Progenitor cell of endocrine pancreas (in vitro differentiated cells): ENCODE measurements at places on chromosomes 1 and 21. TPM values are rescaled to one million over a fixed set of nuclear protein-coding genes. Genes with fewer than 3 reads are reported as not detected.

GRCh38 chr21:34922479-34922878 is 126.6 kb downstream of the RUNX1 start:
- no peak for DNase-seq

The GBP6 gene
- total RNA-seq, result not detected in 2 replicates

- DNase-seq, result no peak
Measured at GRCh38 chr1:177927021-177927596, 42.7 kb downstream of the SEC16B start.

DNA sequence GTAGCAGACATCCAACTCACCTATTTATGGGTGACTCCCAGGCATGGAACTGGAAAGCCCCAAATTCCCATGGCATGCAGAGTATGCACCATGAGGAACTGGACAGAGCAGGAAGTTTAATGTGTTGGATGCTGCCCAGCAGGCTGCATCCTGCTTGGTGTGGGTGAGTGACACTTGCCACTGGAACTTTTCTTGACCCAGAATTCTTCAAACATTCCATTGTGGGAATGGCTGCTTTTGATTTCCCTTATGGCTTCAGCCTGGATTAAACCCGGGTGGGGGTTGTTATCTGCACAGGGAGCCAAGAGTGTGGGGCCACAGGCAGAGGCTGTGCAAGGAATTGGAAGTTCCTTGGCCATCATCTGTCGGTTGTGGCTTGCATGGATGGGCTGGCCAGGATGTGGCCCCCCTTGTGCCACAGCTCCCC is 26.9 kb upstream of the BACE2 start:
- DNase-seq, result no peak

GRCh38 chr1:41509270-41509671 is 24.8 kb upstream of the EDN2 start:
- no peak for DNase-seq

- DNase-seq, result no peak
Measured at GRCh38 chr21:40640266-40640789, 206.6 kb downstream of the DSCAM start.

The RPE65 gene
- total RNA-seq, result not detected in 2 replicates

DNA sequence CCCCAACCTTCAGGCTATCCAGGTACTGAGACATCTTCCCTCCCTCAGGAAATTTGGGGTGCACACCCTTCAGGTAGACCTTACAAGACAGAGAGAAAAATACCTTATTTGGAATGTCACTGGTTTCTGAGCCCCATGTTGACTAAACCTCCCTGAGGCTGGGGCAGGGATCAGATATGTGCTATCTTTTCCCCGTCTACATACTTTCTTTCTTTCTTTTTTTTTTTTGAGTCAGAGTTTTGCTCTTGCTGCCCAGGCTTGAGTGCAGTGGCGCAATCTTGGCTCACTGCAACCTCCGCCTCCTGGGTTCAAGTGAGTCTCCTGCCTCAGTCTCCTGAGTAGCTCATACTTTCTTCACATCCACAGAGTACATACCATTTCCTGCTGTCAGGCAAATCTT is 1.6 kb downstream of the CYB5R1 start:
- no peak for DNase-seq

DNA sequence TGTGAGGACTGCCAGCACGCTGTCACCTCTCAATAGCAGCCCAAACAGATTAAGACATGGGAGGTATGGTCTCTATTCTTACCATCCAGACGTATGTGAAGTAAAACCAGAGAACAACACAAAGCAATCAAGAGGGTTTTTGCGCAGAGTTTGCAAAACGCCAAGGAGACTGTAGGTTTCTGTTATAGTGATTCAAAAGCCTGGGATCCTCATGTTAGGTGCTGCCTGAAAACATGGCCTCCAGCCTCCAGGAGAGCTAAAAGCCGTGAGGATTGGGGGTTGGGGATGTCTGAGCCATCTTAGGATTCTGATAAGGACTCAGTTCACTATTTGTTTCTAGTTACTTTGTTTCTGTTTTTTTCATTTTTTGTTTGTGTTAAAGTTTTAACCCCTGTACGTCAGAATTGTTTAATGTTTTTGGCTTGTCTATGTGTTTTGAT is 4.2 kb upstream of the CCT8 start:
- DNase-seq, result no peak

- no peak for DNase-seq
Measured at GRCh38 chr1:61914823-61915482, 172.7 kb downstream of the PATJ start.

- DNase-seq, result no peak
Measured at GRCh38 chr1:235051521-235051920, 77.1 kb downstream of the TOMM20 start.

The PLPPR4 gene
- total RNA-seq, result 0.31 and 0.47 TPM in 2 replicates

The HPDL gene
- total RNA-seq, result 2.4 and 3.6 TPM in 2 replicates

- no peak for DNase-seq
Measured at GRCh38 chr1:155966135-155966534, 12.2 kb downstream of the ARHGEF2 start.

DNA sequence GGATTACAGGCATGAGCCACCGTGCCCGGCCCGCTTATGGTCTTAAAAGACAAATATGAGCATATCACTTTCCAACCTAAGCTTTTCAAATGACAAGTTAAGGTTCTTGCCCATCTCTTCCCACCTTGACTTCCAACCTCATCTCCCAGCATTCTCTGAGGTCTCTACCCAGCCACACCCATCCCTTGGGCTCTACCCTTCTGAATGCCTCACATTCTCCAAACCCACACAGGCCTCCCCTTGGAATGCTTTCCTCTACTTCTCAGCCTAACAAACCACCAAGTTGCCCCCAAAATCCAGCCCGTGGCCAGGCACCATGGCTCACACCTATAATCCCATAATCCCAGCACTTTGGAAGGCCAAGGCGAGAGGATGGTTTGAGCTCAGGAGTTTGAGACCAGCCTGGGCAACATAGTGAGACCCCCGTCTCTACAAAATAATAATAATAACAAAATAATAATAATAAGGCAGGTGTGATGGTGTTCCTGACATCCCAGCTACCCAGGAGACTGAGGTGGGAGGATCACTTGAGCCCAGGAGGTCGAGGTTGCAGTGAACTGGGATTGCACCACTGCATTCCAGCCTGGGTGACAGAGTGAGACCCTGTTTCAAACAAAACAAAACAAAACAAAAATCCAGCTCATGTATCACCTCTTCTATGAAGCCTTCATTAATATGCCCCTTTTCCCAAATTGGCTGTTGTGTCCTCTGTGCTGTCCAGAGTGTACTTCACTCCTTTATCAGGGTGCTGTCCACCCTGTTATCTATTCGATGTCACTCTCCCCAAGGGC is 11.2 kb downstream of the DCST2 start:
- DNase-seq, result no peak

GRCh38 chr1:25616987-25617624 is 515 bp downstream of the MAN1C1 start:
- no peak for DNase-seq

DNA sequence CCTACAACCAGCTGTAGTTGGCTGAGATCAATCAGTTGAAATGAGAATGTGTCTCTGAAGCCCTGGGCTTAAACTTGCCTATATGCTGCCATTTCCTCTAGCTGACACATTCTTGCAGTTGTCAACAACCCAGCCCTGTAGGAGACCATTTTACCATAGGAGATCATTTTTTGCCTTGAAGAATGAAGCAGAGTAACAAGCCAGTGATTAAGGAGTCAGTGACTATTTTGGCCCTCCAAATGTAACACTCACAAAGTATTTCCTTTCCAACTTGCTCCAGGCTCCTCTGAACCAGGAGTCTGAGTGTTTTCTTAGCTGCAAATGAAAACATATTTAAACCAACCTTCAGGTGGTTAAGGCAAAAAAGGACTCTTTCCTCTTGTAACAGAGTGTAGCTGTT is 183.5 kb downstream of the ZZZ3 start:
- DNase-seq, result no peak

- DNase-seq, result no peak
Measured at GRCh38 chr1:106568201-106568974, 488.1 kb upstream of the PRMT6 start.

DNA sequence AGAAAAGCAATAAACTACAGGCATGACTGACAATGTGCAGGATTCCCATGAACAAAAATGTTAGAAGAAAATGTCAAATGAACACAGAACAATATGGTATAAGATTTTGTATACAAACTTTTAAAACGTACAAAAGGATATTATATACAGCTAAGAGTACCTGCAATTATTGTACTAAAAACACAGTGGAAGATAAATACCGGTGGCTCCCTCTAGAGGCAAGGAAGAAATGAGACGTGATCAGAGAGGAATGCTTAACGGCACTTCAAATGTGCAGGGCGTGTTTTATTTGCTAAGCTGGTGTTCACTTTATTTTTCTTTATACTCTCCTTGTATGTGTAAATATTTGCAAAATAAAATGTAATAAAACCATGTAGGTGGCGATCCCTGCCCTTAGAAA is 191.8 kb upstream of the SAMSN1 start:
- no peak for DNase-seq

GRCh38 chr1:45833361-45833760 is 29.9 kb downstream of the MAST2 start:
- DNase-seq, result no peak

DNA sequence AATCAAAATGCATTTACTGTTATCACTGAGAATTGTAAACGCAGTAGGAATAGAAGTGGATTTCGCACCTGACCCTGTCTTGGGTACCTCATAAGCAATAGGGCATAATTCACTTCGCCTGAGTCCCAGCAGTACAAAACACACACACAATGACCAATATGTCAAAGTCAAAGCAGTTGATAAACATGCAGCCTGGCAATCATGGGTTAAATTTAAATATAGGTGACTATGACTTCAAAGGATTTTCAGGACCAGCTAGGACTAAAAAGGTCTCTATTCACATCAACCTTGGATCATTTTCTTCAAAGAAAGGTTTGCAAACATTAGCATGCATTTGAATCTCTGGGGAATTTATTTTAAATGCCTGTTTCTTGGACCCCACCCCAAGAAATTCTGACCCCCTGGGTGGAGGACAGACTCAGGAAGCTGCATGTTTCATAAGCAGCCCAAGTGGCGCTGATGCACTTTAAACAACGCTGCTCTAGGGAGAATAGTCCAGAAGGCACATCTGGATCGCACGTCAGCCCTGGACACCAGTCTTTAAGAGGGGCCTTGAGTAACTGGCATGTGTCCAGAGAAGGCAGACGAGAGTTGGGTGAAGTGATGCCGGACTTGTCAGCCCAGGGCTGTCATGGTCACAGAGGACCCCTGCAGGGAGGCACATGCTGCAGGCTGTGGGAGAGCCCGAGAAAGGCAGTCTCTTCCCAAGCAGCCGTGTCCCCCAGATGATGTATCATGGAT is 55.7 kb upstream of the EFHD2 start:
- DNase-seq, result no peak

The HES2 gene
- 0.07 and 0.12 TPM in 2 replicates for total RNA-seq

- DNase-seq, result no peak
Measured at GRCh38 chr1:158153746-158154444, 26.8 kb upstream of the CD1D start.

GRCh38 chr1:214840356-214840755 is 237.4 kb downstream of the CENPF start:
- no peak for DNase-seq

- no peak for DNase-seq
Measured at GRCh38 chr1:187092104-187092503, 263.4 kb downstream of the PLA2G4A start.

GRCh38 chr1:52332411-52332810 is 33.6 kb downstream of the CC2D1B start:
- no peak for DNase-seq

- DNase-seq, result no peak
Measured at GRCh38 chr1:53324321-53324720, 3.5 kb downstream of the LRP8 start.

- peak; percentile 9 for DNase-seq
Measured at GRCh38 chr1:60073605-60074278, at the start of gene C1orf87. TSS of gene C1orf87 (minus strand) at chr1:60073770. CDS start at chr1:60072643, 1,127 bp downstream.

- DNase-seq, result no peak
Measured at GRCh38 chr1:209720826-209721225, 16.2 kb downstream of the HSD11B1 start.

- no peak for DNase-seq
Measured at GRCh38 chr1:154572468-154573167, 5.0 kb downstream of the CHRNB2 start.

DNA sequence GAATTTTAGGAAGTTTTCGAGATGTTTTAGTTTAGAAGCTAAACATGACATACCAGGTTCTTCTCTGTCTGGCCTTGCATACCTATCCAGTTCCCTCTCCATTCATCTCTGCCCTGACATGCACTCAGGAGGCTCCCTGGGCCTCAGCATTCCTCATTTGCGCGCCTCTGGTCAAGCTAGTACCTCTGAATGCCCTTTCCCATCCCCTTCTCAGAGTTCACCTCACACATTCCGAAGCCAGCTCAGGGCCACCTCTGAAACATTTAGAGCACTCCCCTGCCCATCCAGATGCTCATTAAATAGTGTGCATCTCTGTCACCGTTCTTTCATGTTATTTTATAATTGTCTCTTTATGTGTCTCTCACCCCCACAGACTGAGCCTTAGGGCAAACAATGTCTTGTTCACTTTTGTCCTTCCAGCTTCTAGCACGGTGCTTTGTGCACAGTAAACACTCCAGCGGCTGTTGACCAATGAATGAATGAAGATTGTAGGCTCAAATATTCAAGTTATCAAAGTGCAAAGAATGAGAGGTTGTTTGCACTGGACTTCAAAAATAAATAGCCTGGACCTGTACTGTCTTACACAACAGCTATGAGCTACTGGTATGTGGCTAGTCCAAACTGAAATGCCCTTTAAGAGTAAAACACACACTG is 1.2 kb upstream of the DHCR24 start:
- DNase-seq, result no peak

DNA sequence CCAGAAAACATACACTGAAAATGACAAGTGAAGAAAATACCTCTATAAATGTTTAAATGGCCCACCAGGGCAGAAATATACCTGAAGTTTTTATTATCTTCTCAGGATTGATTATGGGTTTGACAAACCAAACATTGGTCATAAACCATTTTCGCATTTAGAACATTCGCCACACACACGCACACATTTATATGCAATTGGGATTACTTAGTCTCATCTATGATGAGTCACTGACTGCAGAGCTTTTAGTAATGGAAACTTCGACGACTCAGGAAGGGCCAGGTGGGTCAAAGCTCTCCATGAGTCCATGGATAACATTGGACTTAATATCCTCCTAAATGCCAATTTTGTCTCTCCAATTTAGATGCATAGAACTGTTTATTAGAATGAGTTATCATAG is 16.9 kb downstream of the NRDC start:
- no peak for DNase-seq

The CFAP141 gene
- not detected in 2 replicates for total RNA-seq

- DNase-seq, result peak; percentile 49
Measured at GRCh38 chr1:40143891-40144575, 17.2 kb upstream of the RLF start.

GRCh38 chr1:191714845-191715244 is 443.4 kb upstream of the RGS18 start:
- DNase-seq, result no peak

The OR2T29 gene
- not detected in 2 replicates for total RNA-seq

GRCh38 chr1:237736372-237737029 is 154.2 kb downstream of the ZP4 start:
- DNase-seq, result no peak
